Stomach (tissue), 19 donors: ENCODE measurements at places on chromosomes 2 and 18.

DNA sequence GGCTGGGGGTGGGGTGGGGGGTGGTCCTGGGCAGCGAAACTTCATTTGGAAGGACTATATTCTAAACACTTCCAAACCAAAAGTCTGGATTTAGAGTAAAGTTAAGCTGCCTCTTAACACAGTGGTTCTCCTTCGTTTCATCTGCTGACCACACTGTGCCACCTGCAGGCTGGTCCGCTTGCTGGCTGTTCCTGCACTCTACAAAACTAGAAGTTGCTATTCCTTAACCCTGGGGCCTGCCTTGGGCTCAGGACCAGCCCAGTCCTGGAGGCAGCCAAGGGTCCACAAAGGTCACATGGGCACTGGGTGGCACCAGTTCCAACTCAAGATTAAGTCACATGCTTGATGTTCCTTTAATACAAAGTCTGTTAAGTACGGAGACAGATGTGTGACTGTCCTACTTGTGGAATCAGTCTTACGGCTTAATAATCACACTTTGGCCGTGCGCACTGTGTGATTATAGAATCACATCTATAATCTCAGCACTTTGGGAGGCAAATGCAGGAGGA, 195.4 kb downstream of the FAM210A start:
- H3K27ac ChIP-seq = no peak overlapping the region
- H3K36me3 ChIP-seq = no peaks in the 10 kb centered on the region
- no peak overlapping the region for H3K4me3 ChIP-seq
- H3K27me3 ChIP-seq = no peaks in the 10 kb centered on the region
- peak; percentile 78 for DNase-seq
- peaks cover 7% of the 10 kb centered on the region for H3K4me1 ChIP-seq

DNA sequence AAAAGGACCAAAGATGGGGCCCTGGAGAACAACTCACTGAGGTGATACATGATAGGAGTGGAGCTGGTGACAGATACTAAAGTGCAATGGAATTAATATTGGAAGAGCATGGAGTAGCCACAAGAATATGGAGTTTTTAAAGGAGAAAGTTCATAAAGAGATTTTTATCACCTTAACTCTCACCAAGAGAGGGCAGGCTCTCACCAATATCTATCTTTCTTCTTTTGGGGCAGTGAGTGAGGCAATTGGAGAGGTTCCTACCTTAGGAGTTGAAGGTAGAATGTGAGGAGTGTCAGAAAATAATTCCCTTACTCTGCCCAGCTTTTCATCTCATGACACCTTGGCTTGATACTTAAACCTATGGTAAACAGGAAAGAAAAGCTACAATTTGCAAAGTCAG, 233.7 kb upstream of the CWC22 start:
- no peak overlapping the region for H3K27ac ChIP-seq
- no peak overlapping the region for H3K4me3 ChIP-seq
- no peaks in the 10 kb centered on the region for H3K36me3 ChIP-seq

- H3K36me3 ChIP-seq = no peaks in the 10 kb centered on the region
- peaks cover 10% of the 10 kb centered on the region for H3K27me3 ChIP-seq
- H3K4me3 ChIP-seq = no peak overlapping the region
- no peak overlapping the region for H3K27ac ChIP-seq
- no peak for DNase-seq
Observed at GRCh38 chr2:239811806-239812560, 213.2 kb downstream of the NDUFA10 start.

DNA sequence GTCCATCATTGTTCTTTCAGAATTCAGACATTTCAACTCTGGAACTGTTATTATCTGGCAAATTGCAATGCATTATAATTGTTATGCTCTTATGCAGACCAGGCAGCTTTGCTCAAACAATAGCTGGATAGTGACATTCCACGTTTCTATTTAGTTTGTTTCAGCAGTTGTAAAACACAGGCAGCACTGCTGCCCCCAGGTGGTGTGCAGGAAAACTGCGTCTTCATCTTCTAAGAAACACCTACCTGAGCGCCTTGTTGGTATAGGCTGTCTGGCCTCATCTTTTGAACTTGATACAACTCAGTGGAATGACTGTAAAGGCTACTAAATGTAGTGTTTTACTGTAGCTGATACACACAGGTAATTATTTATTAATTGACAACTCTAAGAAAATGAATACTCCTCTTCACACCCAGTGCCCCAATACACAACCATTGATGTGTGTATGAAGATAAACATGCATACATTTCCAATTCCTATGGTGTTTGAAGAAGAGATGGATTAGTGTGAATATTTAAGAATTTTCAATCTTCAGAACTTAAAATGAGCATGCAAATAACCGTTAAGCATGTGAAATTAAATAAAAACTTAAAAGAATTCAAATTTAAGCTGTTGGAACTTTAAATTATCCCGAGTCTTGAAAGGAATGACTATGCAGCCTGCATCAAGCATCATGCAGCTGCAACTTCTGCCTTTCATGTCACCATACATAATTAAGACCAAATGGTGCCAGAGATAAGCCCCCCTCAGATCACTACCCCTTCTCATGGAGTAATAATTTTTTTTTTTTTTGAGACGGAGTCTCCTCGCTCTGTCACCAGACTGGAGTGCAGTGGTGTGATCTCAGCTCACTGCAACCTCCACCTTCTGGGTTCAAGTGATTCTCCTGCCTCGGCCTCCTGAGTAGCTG, 85.6 kb downstream of the CD8B2 start:
- no peaks in the 10 kb centered on the region for H3K27me3 ChIP-seq
- H3K36me3 ChIP-seq = no peaks in the 10 kb centered on the region
- peak; percentile 38 for DNase-seq
- no peak overlapping the region for H3K4me3 ChIP-seq
- peaks cover 11% of the 10 kb centered on the region for H3K4me1 ChIP-seq

- peaks cover 51% of the 10 kb centered on the region for H3K27me3 ChIP-seq
- H3K4me1 ChIP-seq = peaks cover 15% of the 10 kb centered on the region
- H3K4me3 ChIP-seq = peak overlapping the region; percentile 59
- H3K27ac ChIP-seq = no peak overlapping the region
Observed at GRCh38 chr2:112137516-112138158, 548 bp upstream of the FBLN7 start.

- H3K27ac ChIP-seq = no peak overlapping the region
- no peaks in the 10 kb centered on the region for H3K4me1 ChIP-seq
- DNase-seq = no peak
- no peak overlapping the region for H3K4me3 ChIP-seq
Observed at GRCh38 chr2:3956406-3956805, 253.0 kb downstream of the DCDC2C start.

DNA sequence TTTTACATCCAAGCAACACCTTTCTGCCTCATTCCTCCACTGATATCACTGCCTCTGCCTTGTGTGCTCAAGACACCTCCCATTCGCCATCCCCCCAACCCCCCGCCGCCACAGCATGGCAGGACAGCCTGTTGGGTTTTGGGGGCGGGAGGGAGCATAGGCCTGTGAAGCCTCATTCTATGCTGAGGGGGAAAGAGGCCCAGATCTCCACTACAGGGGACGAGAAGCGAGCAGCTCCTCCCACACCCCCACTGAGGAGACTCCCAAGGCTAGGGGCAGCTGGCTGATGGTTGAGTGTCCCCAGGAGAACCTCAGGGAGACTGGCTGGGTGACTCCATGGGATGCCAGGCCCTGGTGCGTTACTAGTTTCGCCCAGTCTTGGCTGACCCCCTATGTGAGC, 214.3 kb upstream of the SIX2 start:
- H3K4me1 ChIP-seq = peaks cover 4% of the 10 kb centered on the region
- H3K4me3 ChIP-seq = no peak overlapping the region
- no peaks in the 10 kb centered on the region for H3K36me3 ChIP-seq
- no peak for DNase-seq
- H3K27me3 ChIP-seq = no peaks in the 10 kb centered on the region

DNA sequence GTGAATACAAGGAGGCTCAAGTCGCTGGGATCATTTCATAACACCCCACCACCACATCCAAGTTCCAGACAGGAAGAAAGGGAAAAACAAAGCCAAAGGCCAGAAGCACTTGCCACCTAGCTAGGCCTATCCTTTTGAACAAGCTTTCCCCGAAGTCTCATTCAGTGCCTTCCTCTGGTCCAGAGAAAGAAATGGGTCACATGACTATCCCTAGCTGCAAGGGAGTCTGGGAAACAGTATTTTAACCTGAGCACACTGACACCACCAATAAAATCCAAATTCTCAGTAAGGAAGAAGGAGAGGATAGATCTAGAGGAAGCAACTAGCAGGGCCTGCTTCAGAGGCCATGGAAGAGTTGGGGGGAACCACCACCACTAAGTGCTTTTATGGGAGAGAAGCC, 91.2 kb downstream of the POLR1A start:
- no peaks in the 10 kb centered on the region for H3K36me3 ChIP-seq
- H3K4me3 ChIP-seq = no peak overlapping the region
- no peak for DNase-seq
- peaks cover 5% of the 10 kb centered on the region for H3K4me1 ChIP-seq
- H3K27ac ChIP-seq = no peak overlapping the region
- no peaks in the 10 kb centered on the region for H3K27me3 ChIP-seq

DNA sequence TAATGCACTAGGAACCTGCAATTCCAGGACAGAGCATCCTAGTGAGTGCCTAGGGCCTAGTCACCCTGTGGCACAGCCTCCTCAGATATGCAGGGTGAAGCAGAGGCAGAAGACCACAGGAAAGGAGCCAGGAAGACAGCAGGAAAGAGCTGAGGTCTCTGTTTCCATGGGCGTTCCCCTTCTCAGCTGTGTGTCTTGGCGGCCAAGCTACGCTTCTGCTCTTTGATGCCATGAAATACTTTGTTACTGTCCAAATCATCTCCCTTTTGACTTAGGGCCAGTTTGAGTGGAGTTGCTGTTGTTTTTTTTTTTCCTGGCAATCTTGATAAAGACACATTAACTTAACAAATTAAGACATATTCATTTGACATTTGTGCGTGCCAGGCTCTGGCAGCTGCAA, 67.3 kb downstream of the APOB start:
- peak overlapping the region; percentile 43 for H3K27ac ChIP-seq
- H3K4me1 ChIP-seq = no peaks in the 10 kb centered on the region
- no peak overlapping the region for H3K4me3 ChIP-seq
- no peaks in the 10 kb centered on the region for H3K36me3 ChIP-seq
- no peak for DNase-seq

DNA sequence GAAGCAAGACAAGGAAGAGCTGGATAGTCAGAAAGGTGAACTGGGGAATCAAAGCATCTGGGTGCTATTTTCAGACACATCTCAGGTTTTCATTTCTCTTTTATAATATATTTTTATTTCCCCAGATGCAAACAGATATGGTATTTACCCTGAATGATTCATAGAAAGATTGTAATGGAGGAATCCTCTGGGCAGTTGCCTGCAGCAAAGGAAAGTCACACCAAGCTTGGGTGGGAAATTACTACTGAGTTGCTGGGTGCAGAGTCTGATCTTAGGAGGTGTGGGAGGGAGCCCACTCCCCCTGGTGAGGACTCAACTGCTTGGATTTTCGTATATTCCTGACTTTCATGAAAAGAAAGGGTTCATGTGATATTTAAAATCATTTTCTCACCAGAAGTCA, 2.1 kb downstream of the EFR3B start:
- no peak overlapping the region for H3K27ac ChIP-seq
- H3K36me3 ChIP-seq = no peaks in the 10 kb centered on the region
- H3K4me3 ChIP-seq = no peak overlapping the region
- peaks cover 43% of the 10 kb centered on the region for H3K27me3 ChIP-seq
- H3K4me1 ChIP-seq = peaks cover 27% of the 10 kb centered on the region

- no peaks in the 10 kb centered on the region for H3K4me1 ChIP-seq
- H3K4me3 ChIP-seq = no peak overlapping the region
- no peaks in the 10 kb centered on the region for H3K36me3 ChIP-seq
- no peaks in the 10 kb centered on the region for H3K27me3 ChIP-seq
- no peak for DNase-seq
- no peak overlapping the region for H3K27ac ChIP-seq
Observed at GRCh38 chr2:114139542-114139941, 249.7 kb downstream of the ACTR3 start.

DNA sequence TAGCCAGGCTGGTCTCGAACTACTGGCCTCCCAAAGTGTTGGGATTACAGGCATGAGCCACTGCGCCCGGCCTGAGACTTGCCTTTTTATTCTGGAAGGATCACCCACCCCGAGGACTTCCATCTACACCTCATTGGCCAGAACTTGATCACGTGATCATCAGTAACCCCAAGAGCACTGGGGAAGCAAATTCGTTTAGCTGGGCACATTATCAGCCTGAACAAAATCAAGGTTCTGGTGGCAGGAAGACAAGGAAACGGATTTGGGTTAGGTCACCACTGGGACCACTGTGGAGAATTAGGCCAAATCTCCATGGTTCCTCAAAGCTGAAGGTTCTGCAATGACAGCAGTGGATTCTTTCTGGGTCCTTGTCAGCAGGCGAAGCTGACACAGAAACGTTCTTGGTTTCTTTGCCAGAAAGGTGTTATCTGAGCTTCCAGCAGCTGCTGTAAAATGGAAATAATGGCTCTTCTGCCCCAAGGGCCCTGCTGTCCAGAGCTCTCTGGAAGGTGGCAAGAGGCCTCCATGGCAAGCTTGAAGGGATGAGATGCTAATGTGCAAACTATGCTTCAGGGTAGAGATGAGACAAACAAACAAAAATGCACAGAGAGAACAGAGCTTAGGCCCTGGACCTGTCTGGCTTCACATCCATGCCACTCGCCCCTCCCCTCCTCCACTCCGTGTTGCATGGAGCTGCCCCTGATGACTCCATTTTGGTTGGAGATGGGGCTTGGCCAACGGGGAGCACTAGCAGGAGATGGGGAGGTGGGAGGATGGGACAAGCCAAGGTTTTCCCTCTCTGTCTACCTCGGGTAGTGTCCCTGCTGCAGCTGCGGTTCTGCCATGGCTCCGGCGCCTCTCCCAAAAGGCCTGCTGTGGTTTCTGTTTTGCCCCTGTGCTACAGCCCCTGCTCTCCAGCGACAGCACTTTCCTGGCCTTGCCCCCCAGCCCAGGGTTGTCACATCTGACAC, 28.4 kb downstream of the TMEM177 start:
- no peaks in the 10 kb centered on the region for H3K27me3 ChIP-seq
- no peaks in the 10 kb centered on the region for H3K36me3 ChIP-seq
- no peak overlapping the region for H3K4me3 ChIP-seq
- peaks cover 7% of the 10 kb centered on the region for H3K4me1 ChIP-seq

GRCh38 chr2:140643761-140644187, 1487.0 kb downstream of the LRP1B start:
- no peak overlapping the region for H3K4me3 ChIP-seq
- no peaks in the 10 kb centered on the region for H3K27me3 ChIP-seq
- no peak overlapping the region for H3K27ac ChIP-seq
- no peaks in the 10 kb centered on the region for H3K4me1 ChIP-seq
- DNase-seq = no peak
- H3K36me3 ChIP-seq = no peaks in the 10 kb centered on the region

DNA sequence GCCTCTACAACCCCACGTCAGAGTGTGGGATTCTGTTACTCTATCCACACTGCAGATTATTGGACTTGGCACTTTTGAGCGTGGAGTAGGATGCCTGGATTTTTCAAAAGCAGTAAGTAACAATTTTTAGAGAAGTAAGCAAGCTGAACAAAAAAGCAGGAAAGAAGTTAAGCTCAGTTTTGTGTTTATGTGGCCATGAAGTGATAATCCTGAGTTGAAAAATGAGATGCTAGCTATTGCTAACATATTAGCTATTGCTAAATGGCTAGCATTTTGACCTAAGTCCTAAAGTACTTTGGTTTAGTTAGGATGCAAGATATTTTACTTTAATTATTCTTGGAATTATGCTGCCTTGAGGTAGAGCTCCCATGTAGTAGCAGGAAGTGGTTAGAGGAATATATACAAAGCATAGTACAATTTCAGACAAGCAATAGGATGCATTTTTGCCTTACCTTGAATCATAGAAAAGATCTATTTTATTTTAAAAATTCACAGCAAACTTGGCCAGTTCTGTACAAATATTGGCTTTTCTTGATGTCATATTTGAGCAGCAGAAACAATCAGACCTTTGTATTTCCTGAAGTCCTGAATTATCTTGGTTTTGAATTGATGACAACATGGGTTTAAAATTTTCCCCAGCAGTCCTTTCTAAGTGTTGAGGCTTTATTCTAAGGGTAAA, 74.6 kb downstream of the COX7A2L start:
- H3K27ac ChIP-seq = no peak overlapping the region
- peaks cover 61% of the 10 kb centered on the region for H3K36me3 ChIP-seq
- no peak overlapping the region for H3K4me3 ChIP-seq
- peaks cover 15% of the 10 kb centered on the region for H3K4me1 ChIP-seq
- no peaks in the 10 kb centered on the region for H3K27me3 ChIP-seq
